ENCODE measurements at places on chromosomes 5 and 9.

GRCh38 chr5:28190011-28190410 is 1151.6 kb upstream of the CDH9 start:
- no peak for DNase-seq

- DNase-seq = no peak
Measured at GRCh38 chr9:33346564-33346963, 55.8 kb downstream of the AQP7 start.

GRCh38 chr9:107737987-107738743 is 248.6 kb upstream of the KLF4 start:
- DNase-seq = no peak

- DNase-seq = no peak
Measured at GRCh38 chr5:171226864-171227263, 82.2 kb upstream of the TLX3 start.

- DNase-seq = no peak
Measured at GRCh38 chr5:143311428-143311827, 92.1 kb downstream of the NR3C1 start.

GRCh38 chr9:87701931-87702421 is 23.9 kb upstream of the CTSL start:
- DNase-seq = no peak

DNA sequence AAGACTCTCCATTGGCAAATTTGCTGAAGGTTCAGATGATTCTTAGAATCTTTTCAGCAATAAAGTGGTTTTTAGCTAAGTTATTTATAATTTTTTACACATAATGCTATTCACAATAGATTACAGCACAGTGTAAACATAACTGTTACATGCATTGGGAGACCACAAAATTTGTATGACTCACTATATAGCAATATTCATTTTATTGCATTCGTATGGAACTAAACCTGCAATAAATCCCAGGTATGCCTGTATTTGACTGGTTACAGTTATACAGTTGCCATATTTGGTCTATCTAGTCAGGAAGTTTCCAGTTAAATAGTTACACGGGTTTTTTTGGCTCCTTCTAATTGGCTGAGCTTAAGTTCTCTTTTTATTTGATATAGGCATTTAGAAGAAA is 220.8 kb downstream of the MRPS30 start:
- no peak for DNase-seq

DNA sequence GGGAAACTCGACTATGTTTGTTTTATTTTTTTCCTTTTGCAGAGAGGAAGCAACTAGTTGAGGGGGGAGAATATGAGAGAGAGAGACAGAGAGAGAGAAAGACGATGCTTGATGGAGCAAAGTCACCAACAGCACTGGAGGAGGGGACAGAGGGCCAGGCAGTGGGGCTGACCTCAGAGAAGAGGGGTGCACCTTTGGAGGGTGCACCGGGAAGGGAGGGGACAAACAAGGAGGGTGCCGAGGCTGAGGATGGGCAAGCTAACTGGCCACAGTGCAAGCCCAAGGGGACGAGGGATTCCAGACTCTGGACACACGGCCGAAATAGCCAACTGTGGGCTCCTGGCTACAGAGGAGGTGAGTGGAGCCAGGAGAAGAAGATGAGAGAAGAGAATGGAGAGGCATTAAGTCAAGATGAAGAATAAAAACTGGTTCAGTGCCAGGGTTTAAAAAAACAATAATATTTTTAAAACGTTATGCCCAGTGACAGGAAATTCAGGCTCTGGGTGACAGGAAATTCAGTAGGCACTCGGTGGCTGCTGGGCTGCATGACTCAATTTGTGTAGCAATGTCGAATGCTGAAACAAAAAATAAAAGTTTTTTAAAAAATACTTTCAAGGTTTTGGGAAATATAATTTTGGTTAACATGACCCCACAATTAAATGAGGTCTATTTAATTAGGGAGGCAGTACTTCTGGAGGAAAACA is 13.3 kb upstream of the GLRX start:
- peak; percentile 22 for DNase-seq

DNA sequence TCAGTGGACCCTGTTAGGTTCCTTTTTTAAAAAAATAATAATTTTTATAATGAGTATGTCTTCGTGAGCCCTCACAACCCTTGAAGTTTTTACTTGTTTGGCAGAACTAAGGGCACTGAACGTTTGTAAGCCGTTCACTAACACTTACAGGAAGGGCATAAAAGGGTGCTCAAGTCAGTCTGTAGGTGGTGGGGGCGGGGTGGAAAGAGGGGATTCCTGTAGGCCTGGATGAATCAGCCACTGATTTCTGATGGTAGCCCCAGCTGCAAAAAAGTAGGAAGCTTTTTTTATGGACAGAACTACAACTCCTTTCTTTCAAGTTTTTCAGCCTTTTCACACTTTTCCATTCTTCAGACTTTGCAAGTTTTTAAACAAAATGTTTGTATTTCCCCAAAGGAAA is 35.8 kb downstream of the PIK3R1 start:
- peak; percentile 27 for DNase-seq

GRCh38 chr9:99235926-99236634 is 14.0 kb downstream of the SEC61B start:
- no peak for DNase-seq

DNA sequence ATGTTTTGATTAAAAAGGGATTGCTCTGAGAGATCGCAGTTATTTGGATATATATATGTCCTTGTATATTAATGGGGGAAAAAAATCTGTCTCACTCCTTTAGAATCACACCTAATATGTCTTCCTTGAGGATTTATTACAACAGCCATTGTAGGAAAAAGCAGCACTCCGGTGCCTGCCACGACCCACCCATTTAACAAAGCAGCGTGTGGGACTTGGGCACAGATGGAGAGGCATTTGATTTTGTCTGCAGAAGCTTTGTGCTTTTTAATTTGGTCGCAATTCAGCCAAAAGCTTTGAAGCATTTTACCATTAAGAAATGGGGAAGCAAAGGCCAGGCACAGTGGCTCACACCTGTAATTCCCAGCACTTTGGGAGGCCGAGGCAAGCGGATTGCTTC is 159.2 kb downstream of the SMARCA2 start:
- no peak for DNase-seq

- no peak for DNase-seq
Measured at GRCh38 chr9:135163023-135163780, 75.7 kb downstream of the OLFM1 start.

- no peak for DNase-seq
Measured at GRCh38 chr5:56310711-56311204, 77.6 kb upstream of the ANKRD55 start.

DNA sequence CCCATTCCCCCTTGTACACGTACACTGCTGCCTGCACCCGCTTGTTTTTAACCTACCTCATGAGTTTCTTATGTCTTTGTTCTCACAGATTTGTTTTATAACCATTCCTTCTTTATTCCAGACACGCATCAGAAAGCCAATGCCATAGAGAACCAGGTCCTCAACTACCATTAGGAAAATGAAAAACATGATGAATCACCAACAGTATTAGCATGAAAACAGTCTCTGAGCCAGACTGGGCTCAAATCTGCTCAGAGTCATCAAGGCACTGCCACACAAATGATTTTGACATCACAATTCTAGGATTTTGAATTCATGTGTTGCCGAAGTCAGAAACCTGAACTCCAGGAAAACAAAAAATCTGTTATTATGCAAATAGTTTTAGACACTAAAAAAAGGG is 394.1 kb upstream of the GRIA1 start:
- DNase-seq = no peak

DNA sequence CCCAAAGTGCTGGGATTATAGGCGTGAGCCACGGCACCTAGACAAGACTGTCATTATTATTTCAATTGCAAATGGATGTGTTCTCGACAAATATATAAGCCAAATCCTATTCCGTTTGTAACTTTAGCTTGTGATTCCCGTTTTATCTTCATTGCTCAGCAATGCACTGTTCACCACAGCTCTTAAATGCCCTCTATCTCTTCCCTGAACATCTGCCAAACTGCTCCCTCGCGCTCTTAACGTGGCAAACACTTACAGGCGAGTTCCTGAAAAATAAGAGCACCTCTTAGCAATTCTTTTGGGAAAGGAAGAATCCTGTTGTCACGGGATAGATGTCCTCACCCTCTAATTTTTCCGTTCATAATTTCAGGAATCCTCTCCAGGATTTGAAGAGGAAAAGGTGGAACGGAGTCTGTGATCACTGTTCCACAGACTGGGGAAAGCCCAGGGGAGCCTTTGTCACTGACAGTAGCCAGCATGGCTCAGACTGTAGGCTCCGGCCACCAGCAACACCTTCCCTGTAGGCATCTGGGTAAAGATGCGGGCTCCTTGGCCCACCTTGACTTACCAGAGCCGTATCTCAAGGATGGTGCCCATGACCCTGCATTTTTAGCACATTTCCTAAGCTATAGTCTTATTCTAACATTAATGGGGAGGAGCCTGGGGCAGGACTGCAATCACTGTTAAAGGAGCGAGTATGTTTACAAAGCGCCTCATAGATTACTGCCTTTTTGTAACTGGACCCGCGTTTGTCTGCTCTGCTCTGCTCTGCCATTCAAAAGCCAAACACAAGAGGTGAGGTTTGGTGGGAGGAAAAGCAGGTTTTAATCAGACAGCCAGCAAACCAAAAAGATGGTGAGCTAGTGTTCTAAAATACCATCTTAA is 20.2 kb upstream of the GNPDA1 start:
- no peak for DNase-seq

DNA sequence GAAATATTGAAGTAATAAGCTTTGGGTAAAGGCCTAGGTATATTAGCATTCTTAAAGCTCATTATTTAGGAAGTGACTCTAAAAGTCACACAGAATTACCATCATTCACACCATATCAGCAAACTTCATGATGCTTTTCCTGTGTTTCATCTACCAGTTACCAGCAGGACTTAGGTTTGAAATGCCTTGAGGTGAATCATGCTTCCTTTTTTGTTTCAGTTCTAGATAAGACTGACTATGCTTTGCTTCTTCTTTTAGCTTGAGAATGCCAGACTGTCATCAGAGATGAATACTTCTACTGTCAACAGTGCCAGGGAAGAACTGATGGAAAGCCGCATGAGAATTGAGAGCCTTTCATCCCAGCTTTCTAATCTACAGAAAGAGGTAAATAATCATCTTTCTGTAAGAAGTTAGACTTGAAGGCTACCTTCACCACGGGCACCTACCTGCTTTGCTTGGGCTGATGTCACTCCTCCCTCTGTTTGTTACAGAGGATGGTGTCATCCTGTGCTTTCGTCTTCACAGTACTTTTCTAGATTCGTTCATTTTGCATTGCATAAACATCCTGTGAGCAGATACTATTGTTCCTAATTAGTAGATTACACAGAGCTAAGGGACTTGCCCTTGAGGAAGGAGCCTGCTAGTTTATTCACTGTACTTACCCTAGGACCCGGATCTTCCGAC is 34.7 kb downstream of the LMNB1 start:
- peak; percentile 68 for DNase-seq

DNA sequence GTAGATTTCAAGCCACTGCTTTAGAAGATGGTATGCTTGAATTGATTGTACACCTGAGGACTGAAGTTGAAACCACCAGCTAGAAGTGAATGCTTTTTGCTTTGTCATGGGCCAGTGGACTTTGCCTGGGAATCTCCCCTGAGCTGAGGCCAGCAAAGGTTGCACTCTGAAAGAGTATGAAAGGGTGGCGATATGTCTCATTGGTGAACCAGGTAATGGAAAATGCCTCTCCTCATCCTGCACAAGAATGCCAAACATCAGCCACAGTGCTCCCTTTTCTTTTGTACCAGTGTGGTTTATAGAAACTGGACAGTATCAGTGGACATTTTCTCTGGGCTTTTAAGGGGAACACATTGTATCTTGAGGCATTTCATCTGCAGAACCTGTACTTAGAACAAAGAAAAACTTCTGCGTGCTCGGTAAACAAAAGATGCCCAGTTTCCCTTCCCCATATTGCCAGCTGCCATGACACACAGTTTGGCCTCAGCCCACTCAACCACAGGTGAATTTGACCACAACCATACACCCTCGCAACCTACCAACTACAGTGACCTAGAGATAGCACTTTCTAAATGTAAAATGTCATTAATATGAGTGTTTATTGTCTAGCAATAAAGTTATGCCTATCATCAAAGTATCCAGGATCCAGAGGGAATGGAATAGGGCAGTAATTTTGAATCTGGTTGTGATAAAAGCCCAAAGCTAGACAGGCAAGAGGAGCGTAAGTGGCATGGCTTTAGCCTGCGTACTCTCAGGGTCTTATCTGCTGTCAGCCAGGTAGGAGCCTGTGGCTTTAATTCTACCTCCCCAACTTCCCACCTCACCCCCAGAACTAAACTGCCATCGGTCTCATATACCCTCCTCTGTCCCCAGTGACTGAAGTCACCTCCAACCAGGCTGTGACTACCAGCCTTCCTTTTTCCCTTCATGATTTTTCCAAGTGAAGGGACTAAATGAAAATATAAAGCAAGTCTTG is 79.5 kb upstream of the LHFPL2 start:
- peak; percentile 61 for DNase-seq

DNA sequence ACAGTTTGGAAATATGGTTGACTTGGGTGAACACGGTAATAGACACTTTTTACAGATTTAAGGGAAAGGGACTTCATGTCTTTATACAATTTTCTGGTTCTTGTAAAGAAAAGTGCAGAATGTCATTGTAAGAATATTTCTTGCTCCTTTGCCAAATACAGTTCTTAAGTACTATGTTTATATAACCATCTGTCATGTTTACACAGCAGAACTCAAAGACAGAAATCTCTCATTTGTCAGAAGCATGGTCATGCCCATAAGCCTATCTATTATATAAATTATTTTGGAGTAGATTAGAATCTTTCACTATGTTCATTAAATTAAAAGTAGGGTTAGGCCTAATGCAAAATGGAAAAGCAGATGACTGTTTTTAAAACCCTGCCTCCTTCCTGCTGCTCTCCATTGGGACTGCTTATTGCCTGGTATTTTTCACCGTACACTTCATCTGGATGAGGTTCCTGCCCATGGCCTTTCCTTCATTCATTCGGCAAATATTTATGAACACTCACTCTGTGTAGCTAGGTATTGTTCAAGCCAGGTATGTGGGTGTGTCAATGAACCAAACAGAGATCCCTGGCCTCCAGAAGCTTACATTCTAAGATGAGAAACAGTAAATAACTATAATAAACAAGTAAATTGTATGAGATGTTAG is 558.1 kb downstream of the NR2F1-AS1 start:
- DNase-seq = no peak

DNA sequence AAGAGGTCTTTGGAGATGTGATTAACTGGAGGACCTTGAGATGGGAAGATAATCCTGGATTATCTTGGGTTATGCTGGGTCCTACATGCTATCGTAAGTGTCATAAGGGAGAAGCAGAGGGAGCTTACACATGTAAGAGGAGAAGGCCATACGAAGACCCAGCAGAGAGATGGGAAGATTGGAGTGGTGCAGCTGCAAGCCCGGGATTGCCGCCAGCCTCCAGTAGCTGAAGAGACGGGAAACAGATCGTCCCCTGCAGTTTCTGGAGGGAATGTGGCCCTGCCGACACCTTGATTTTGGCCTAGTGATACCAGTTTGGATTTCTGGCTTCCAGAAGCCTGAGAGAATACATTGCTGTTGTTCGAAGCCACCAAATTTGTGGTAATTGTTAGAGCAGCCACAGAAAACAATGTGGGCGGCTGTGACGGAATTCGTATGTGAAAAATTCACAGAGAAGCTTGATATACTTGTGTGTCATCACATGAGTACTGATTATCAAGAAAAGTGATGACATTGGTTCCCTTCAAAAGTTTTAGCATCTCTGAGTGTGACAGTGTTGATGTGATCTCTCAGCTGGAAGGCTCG is 86.9 kb downstream of the CYFIP2 start:
- DNase-seq = no peak

All from CD4-positive, alpha-beta T cell treated with Interleukin-4 for 1 hour (primary cell).